ENCODE measurements at places on chromosomes 7 and 10.

GRCh38 chr10:77545585-77545984, 92.0 kb downstream of the KCNMA1 start:
- DNase-seq = no peak

DNA sequence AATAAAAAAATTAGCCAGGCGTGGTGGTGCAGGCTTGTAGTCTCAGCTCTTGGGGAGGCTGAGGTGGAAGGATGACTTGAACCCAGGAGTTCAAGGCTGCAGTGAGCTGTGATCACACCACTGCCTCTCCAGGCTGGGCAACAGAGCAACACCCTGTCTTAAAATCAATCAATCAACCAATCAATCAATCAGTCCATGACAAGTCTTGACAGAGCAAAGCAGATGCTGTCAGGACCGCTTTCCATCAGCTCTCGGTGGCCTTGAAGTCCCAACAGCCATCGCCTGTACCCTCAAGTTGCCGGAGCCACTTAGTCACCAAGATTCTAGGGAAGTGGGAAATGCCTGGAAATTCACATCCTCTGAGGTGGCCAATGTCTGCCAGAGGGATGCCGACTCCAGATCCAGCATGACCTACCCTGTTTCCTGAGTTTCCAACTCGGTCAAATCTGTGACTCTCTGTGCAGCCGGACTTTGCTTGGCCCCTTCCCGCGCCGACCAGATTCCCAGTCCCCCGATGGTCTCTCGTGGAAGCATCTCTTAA, 871 bp upstream of the CCL24 start:
- peak; percentile 14 for DNase-seq

GRCh38 chr7:106165337-106165736, 53.2 kb upstream of the SYPL1 start:
- DNase-seq = no peak

- DNase-seq = no peak
These were observed 2.0 kb upstream of the HOXA2 start for GRCh38 chr7:27104341-27105058.

- DNase-seq = no peak
These were observed 9.6 kb downstream of the ESYT2 start for GRCh38 chr7:158819571-158820203.

- DNase-seq = no peak
These were observed 185.1 kb downstream of the SEMA3D start for GRCh38 chr7:85001495-85002345.

- DNase-seq = no peak
These were observed 212.5 kb downstream of the SEC23IP start for GRCh38 chr10:120105001-120105400.

- no peak for DNase-seq
These were observed 123.2 kb downstream of the TACC2 start for GRCh38 chr10:122112021-122112616.

DNA sequence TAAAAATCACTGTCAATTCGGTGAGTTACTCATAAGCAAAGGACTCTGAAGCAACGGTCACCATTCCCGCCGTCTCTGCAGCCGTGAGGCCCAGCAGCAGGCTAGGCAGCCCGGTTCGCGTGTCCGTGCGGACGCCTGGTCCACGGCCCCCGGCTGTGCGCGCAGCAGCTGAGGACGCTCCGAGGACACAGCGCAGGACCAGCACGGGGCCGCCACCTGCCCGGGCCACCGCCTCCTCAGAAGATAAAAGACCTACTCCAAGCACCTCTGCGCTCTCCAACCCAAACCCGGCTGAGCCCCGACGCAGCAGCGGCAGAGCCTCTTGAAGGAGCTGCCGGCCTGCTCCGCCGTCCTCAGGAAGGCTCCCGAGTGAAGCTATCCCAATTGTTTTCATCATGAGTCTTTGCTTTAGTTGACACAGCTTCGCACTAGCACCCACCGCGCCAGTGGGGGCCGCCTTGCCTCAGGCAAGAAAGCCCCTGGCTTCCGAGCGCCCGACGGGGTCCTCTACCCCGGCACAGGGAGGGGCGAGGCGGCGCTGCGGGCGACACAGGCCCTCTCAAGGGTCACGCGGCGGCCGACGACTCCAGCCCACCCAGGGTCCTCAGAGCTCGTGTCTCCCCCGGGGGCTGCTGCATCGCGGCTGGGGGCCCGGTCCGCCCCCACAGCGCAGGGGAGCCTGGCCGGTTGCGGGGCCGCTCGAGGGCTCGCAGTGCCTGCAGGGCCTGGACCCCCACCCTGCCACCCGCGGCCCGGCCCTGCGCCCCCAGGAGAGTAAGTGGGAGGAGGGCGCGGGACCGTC, 16.9 kb upstream of the GPR146 start:
- DNase-seq = peak; percentile 36

DNA sequence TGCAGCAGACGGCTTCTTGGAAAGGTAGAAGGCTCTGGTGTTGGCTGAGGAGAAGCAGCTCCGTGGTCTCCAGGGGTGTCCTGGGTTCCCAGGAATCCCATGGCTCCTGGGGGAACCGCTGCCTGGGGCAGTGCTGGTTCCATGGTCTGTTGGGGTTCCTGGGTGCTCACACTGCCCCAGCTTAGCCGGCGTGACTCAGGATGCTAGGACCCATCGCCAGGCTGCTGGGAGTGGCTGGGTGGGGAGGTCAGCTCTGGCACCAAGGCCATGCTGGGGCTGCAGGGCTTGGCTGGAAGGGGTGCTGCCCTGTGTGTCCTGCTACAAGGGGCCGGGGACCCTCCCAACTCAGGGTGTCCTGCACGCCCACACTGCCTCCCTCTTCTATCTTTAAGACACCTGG, 9.4 kb downstream of the MGMT start:
- no peak for DNase-seq

- no peak for DNase-seq
These were observed 197.0 kb upstream of the PRSS58 start for GRCh38 chr7:142454862-142455261.

- DNase-seq = no peak
These were observed 238.9 kb downstream of the CAMK1D start for GRCh38 chr10:12588091-12588860.

- DNase-seq = no peak
These were observed 10.9 kb upstream of the CDK1 start for GRCh38 chr10:60767424-60767823.

- DNase-seq = no peak
These were observed 9.2 kb downstream of the FOXL3 start for GRCh38 chr7:299169-299568.

- DNase-seq = no peak
These were observed 40.2 kb downstream of the CUL1 start for GRCh38 chr7:148738737-148739535.

GRCh38 chr7:48004032-48004431, 24.6 kb upstream of the HUS1 start:
- no peak for DNase-seq

GRCh38 chr10:28719789-28720436, 42.6 kb downstream of the BAMBI start:
- DNase-seq = peak; percentile 31

GRCh38 chr7:151936207-151936606, 20.0 kb upstream of the GALNTL5 start:
- DNase-seq = no peak

DNA sequence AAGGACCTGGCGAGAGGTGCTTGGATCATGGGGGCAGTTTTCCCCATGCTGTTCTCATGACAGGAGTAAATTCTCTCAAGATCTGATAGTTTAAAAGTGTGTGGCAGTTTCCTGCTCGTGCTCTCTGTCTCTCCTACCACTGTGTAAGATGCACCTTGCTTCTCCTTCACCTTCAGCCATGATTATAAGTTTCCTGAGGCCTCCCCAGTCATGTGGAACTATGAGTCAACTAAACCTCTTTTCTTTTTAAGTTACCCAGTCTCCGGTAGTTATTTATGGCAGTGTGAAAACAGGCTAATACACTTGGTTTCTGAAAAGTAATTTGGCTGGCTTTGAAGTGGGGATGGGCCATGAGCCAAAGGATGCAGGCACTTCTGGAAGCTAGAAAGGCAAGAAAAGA, 268.0 kb upstream of the KAT6B start:
- no peak for DNase-seq

DNA sequence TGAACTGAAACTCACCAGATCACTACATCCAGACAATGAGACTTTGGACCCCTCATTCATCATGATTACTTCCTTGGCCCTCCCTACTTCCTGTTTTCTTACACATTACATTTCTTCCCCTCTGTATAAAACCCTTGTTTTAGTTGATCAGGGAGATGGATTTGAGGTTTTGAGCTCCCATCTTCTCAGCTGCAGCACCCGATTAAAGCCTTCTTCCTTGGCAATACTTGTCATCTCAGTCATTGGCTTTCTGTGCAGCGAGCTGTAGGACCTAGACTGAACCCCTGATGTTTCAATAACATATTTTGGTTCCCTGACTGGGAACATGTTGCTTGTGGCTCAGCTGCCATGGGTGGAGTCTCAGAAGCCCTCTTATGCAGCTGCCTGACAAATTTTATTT, 33.1 kb downstream of the NOLC1 start:
- DNase-seq = no peak

DNA sequence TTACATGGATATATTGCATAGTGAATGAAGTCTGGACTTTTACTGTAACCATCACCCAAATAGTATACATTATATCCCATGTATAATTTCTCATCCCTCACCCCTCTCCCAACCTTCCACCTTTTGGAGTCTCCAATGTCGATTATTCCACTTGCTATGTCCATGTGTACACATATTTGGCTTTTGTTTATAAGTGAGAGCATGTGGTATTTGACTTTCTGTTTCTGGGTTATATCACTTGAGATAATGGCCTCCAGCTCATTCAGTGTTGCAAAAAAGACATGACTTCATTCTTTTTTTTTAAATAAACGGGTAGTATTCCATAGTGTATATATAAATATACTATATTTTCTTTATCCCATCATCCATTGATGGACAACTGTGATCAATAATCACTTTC, 288.6 kb upstream of the BMPER start:
- no peak for DNase-seq

DNA sequence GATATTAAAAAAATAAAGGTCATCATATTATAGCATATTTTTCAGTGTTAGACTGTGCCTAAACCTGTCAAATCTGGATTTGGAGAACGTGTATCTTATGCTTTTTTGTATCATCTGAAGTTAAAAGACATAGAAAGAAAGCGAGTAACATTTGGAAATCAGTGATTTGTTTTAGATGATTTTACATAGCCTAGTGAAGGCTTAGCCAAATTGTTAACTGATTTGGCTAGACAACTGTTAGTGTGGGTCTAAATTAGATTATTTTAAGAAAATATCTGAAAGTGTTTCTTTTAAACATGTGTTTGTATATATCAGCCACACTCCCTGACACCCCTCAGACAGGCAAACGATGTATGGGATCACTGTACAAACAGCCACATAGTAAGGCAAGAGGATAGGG, 35.6 kb downstream of the ACTA2 start:
- no peak for DNase-seq

GRCh38 chr7:128145191-128145590, 95.9 kb upstream of the LEP start:
- no peak for DNase-seq

- DNase-seq = no peak
These were observed 93.7 kb downstream of the ADAM22 start for GRCh38 chr7:88027724-88028123.

- no peak for DNase-seq
These were observed 236.5 kb downstream of the SKAP2 start for GRCh38 chr7:26627891-26628341.

- peak; percentile 79 for DNase-seq
These were observed 31.7 kb upstream of the EPC1 start for GRCh38 chr10:32378363-32379317.

DNA sequence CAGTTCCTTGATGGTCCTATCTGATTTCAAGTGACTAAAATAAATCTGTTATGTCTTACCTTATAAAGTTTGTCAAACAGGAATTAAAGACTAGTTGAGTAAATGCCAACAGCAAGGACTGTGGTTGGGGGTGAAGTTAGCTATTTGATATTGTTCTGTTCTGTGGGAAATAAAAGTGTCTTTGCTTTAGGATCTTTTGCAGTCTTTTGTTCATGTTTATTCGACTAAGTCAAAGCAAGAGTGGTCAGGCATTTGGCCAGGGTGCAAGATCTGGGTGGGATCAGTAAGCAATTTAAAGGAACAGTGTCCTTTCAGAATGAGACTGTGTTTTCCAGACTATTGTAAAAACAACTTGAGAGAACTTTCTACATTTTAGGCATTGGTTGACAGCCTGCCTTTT, at the start of gene COL28A1:
Gene COL28A1 (minus strand): TSS at position 183 of the 400 bp plus-strand sequence. CDS start 2,998 bp downstream, outside the sequence.
- no peak for DNase-seq

- peak; percentile 48 for DNase-seq
These were observed at the start of gene CAMK1D for GRCh38 chr10:12348870-12349628. Gene CAMK1D (plus strand): TSS chr10:12349547.

DNA sequence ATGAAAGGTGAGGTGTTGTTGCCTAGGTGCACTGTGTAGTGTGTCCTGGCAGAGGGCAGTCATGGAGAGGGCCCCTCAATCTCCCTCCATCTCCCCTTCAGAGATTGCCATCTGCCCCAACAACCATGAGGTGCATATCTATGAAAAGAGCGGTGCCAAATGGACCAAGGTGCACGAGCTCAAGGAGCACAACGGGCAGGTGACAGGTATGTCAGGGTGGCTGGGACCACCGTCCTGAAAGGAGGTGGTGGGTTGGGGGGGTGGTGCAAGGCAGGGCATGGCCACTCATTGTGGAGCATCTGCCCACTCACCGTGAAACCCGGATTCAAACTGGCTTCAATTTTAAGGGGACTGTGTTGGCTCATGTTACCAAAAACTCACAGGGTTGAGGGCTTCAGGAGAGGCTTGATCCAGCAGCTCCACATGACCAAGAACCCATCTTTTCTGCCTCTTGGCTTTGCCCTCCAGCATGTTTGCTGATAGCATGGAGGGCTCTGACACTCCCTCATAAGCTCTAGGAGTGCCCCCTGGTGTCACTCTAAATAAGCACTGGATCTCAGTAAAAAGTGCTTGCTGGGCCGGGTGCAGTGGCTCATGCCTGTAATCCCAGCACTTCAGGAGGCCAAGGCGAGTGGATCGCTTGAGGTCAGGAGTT, 12.2 kb downstream of the ARPC1B start:
- DNase-seq = no peak

DNA sequence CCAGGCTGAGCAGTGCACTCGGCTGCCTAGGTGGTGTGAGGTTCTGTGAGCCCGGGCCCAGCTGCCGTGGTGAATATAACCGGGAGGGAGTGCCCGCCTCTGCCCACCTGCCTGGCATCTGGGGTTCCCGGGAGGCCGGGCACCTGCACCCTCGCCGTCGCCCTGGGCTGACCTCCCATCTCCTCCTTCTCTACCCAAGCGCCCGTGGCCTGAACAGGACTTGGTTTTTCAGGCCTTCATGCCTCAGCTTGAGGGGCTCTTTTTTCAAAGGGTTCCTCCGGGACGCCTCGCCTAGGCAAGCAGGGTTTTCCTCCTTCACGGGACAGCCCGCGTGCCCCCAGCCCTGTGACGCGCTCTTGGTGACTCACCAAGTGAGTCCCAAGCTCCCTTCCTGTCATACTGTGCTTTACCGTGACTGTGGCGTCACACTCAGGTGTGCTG, 9.9 kb downstream of the INPP5A start:
- no peak for DNase-seq

DNA sequence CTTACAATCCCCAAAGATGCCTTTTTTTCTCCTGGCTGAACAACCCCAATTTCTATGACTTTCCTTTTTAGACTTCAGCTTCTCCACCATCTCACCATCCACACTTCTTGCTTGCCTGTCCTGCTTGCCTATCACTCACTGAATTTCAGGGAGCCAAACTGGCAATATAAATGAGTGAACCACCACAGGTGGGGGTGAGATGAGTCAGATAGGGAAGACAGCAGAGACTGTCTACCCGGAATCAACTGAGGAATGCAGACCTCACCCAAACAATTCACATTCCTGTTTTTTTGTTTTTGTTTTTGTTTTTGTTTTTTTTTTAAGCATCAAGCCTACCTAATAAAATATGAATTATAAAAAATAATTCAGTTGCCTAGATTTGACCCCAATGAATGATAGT, 273.8 kb downstream of the NRG3 start:
- no peak for DNase-seq

- no peak for DNase-seq
These were observed 219.3 kb downstream of the THSD7A start for GRCh38 chr7:11612737-11613136.

All from HTR-8/SVneo (cell line).